ENCODE measurements at places on chromosomes 5 and 9.

DNA sequence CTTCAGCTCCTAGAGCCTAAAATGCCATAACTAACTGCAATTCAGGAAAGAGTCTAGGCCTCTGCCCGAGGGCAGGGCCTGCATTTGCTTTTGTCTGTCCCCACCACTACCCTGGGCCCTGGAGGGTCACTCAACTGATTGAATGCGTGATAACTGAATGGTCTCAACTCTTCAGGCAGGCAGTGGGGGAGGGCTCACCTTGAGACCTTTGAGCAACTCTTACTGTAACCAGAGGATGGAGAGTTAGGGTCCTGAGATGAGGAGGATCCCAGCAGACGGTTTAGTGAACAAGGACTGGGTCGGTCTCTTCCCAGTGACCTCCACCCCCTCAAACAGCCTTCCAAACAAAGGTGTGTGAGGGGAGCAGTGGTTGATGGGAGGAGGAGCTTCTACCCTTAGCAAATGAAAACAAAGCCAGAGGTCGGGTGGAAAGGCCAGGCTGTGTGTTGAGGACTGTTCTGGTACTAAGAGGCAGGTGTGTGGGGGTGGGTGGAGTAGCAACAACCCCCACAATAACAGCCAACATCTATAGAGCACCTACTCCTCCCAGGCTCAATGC, 59.4 kb downstream of the CXXC5 start:
- no peak for DNase-seq

DNA sequence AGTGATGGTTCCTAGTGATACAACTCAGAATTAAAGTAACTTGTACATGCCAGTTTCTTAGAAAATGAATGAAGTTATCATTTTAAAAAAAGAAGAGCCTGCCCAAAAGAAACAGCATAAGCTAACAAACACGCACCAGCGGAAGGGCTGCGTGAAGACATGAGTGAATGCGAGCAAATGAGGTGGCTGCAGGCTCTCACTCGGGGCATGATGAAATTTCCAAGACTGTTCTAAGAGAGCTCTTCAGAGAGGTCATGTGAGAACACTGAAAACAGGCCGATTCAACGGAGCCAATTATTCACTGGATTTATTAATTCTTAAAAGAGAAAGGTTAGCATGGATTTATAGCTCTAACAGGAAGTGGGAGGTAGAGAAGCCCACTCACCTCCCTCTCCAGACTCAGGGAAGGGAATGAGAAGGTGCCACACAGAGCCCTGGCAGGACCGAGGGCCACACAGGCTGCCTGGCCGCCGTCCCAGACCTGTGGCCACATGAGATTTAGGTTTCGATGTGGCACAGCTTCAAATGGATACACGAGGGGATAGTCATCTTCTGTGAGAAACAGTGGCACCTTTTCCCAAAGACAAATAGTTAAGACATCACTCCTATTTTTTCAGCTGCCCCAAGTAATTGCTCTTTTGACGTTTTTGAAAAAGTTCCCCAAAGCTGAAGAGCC, 55.5 kb downstream of the HABP4 start:
- DNase-seq = no peak

- no peak for DNase-seq
Observed at GRCh38 chr9:88383176-88383575, 5.1 kb upstream of the SPIN1 start.

DNA sequence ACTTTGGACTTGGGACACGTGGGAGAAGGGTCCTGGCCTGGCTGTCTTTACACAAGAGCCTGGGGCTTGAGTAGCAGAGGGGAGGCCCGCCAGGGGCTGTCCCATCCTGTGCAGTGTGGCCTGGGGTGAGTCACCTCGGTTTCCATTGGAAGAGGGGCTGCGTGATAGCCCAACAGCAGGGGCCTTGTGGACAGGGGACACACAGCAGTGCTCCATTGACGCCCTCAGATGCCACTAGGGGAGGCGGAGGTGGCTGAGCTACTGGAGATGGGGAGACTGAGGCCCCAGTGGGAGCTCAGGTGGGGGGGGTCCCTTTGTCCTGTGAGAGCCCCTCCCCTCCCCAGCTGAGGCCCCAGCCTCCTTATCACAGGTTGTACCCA, 50.0 kb upstream of the RNU6ATAC start:
- DNase-seq = no peak

DNA sequence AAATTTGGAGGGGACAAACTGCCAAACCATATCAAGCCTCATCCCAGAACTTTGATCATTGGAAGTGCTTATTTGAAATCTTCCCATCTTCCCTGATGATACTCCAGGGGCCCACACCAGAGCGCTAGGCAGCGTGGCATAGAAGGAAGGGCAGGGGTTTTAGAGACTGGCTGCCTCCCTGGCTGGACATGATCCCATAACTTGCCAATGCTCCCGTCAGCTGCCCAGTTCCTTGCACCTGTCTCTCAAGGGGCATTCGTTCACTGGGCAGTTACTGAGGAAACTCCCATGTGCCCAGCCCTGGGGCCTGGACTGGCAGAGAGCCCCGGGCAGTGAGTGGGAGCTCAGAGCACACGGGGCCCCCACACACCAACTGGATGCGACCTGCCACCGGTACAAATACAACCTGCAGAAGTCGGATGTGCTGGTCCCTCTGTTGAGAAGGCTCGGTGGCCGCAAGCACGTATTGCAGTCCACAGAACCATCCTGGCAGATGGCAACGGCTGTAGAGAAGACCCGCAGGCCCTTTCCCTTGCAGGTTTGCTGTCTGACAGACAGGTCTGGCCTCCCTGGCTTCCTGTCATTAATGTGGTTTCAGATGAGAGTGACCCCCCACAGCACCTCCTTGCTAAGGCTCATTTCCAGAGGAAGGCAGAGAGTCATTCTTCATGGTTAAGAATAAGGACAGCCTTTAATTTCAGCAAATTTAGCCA, 122.4 kb downstream of the MVB12B start:
- DNase-seq = no peak

Measured in GM12865 (cell line).